ENCODE measurements at places on chromosomes 11 and 22.

DNA sequence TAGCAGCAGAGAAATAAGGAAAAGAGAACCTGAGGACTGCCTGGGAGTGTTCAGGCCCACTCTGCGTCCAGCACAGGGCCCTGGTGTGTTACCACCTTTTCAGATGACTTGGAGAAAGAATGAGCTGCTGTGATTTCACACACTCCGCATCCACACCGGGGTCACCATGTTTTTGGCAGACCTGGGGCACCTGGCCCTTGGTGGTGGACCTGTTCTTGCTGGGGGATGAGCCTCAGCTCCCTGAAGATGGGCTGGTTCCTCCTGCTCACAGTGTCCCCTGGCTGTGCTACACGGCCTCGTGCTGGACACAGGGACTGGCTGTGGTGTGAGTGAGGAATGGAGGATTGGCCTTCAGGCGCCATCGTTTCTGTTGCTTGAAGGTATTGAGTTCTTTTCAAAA, 1381.4 kb downstream of the TBC1D22A start:
- DNase-seq, result no peak

GRCh38 chr11:10584071-10584501, 15.6 kb upstream of the LYVE1 start:
- no peak for DNase-seq

DNA sequence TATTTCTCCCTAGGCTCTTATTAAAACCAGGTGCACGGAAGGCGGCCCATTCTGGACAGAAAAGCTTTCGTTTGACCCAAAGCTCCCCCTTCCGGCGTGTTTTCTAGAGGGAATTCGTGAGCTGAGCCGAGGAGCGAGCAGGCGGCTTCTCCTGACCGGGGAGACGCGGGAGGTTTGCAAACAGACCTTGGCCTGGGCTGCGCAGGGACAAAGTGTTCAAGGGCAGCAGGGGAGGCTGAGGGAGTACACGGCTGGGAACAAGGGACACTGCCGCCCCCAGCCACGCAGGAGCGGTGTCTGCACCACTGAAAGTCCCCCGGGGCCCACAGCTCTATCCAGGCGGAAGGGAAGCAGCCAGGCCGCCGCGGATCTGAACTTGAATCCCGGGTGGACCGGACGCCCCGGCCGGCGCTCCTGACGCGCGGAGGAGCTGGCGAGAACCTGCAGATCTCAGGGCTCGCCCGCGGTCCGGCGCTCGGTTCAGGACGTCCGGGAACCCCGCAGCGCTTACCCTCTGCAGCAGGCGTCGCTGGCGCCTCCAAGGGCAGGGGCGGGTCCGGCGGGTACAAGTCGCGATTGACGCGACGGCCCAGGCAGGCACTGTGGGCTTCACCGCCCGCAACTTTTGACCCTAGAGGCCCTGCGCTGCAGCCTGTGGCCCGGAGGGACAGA, 101.9 kb downstream of the WT1 start:
- peak; percentile 32 for DNase-seq

DNA sequence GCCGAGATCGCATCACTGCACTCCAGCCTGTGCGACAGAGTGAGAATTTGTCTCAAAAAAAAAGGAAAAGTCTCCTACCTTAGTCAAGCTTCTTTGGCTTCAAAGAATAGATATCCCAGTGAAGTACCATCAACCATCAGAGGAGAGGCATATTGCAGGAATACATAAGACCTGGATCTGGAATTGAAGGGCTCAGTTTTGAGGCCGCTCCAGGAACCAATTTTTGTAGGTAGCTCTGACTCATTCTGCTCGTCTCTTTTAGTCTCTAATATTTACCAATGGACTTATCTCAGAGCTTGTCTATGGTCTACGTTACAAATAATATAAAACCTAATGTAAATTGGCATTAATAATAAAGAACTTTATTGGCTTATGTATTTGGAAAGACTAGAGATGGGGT, 8.2 kb upstream of the CCDC15 start:
- no peak for DNase-seq

GRCh38 chr11:127452533-127452932, 452.0 kb upstream of the KIRREL3 start:
- DNase-seq, result no peak

GRCh38 chr11:117464778-117465177, 137.1 kb downstream of the CEP164 start:
- no peak for DNase-seq

All from CD4-positive, alpha-beta T cell treated with Interferon alpha-2 for 1 hour (primary cell).